ENCODE measurements at places on chromosomes 5 and 9. TPM values are rescaled to one million over a fixed set of nuclear protein-coding genes. Genes with fewer than 3 reads are reported as not detected.

The APBA1 gene
- total RNA-seq, result 0.51 TPM

The ARID3C gene
- not detected for total RNA-seq

The SH3TC2 gene
- total RNA-seq, result 0.59 TPM

The AMBP gene
- total RNA-seq, result 7.7 TPM

The CDKN2B-AS1 gene
- total RNA-seq, result not detected

All from A549 treated with RU486 at 1 μM for 4 hours (cell line).